ENCODE measurements at places on chromosomes 13 and 19.
A peak's percentile ranks its signal among the peaks of the same experiment; 100 is the strongest.

DNA sequence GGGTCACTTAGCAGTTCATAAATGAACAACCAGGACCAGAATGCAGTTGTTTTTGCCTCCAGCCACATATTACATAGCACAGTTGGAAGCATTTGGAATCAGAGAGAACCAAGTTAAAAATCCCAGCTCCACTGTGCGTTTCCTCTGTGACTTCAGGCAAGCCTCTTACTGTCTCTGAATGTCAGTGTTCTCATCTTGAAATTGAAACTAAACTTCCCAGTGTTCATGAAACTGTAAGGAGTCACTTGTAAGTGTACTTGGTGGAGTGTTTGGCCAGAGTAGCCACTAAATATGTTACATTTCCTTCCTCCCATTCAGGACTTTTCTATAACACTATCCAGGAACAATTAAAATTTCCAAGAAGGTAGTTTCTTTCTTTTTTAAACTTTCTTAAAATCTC lies 276.8 kb downstream of the KCNRG start:
- no peak for DNase-seq

DNA sequence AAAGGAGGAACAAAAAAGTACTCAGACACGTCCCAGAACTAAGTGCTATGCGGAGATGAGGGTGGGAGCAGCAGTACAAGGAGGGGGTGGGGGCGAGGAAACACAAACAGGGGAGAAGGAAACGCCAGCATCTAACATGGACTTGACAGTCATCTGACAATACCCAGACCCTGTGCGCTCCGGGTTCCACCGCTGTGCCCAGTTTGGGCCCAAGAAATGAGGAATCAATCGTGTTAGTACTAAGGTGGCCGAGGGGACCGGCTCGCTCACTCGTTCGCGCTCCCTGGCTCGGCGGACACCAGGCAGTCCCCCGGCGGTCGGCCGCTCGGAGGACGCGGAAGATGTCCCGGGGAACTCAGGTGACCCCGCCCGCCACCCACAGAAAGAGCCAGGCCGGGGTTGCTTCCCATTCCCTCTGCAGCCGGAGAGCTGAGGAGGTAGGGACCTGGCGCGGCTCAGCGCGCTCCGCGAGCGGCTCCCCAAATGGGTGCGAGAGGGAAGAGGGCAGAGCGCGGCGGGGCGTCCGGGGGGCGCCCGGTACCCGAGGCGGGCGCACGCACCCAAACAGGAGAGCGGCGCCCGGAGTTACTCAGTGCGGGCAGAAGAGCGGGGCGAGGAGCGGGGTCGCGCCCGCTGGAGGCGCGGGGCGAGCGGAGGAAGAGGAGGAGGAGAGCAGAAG lies 616 bp downstream of the TSHZ3 start:
- peak; percentile 36 for DNase-seq

GRCh38 chr19:10105509-10106099 lies 558 bp upstream of the PPAN start:
- DNase-seq = no peak

GRCh38 chr13:90281709-90282108 lies 1065.8 kb upstream of the MIR17HG start:
- no peak for DNase-seq

DNA sequence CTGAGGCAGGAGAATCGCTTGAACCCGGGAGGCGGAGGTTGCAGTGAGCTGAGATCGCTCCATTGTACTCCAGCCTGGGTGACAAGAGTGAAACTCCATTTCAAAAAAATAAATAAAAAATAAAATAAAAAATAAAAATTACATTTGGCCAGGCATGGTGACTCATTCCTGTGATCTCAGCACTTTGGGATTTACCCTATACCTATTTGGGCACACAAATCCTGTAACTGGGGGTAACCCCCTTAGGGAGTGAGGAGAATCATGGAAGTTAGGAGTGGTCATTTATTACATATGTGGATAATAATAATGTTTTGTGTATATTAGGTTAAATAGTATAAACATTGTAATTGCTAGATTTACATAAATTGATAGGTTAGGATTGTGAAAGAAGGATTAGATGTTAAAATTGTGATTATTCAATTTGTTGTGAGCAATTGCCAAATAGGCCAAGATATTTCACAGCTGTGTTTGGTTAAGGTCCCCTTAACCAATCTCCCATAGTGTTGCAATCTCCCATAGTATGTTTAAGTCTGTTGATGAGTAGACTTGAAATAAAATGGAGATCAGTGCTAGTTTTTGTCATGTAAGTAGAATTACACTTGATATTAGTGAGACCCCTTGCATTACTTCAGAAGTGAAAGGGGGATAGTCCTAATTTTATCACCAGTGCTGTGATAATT lies 30.7 kb downstream of the ZNF844 start:
- DNase-seq = no peak

GRCh38 chr13:60716313-60716712 lies 319.3 kb downstream of the TDRD3 start:
- DNase-seq = peak; percentile 7

DNA sequence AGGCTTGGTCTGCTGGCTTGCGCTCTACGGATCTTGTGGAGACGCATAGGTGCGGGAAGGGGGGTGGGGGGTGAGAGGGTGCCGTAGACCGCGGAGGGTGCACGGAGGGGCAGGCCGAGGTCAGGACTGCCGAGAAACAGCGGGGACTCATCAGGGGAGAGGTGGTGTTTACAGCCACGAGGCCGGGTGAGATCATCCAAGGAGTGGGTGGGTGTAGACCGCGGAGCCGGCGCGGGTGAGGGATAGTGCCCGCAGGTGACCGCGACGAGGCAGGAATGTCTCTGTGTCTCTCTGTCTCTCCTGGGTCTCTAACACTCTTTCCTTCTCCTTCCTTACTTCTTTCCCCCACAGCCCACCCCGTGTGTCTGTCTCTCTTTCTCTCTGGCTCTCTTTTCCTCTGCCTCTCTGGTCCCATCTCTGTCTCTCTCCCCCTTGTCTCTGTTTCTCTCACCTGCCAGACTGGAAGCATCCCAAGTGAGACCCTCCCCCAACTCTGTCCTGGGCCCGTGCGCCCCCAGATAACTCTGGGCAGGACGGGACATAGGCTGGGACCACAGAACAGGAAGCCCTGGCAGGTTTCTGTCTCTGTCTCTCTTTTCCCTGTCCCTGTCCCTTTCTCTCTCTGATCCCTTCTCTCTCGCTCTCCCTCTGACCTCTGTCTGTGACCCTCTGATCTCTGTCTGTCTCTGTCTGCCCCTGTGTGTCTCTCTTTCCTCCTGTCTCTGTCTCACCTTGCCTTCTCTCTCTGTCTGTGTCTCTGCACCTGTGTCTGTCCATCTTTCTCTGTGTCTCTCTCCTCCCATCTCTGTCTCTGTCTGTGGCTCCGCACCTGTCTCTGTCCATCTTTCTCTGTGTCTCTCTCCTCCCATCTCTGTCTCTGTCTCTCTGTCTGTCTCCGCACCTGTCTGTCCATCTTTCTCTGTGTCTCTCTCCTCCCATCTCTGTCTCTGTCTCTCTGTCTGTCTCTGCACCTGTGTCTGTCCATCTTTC lies 1.8 kb upstream of the KLK4 start:
- DNase-seq = peak; percentile 49

- DNase-seq = no peak
Observed at GRCh38 chr13:27600711-27601110, 19.6 kb downstream of the LNX2 start.
